NCI-H524 (cell line): ENCODE measurements at places on chromosomes 7 and 10.

- DNase-seq = no peak
Measured at GRCh38 chr7:151687523-151688235, 168.0 kb upstream of the RHEB start.

DNA sequence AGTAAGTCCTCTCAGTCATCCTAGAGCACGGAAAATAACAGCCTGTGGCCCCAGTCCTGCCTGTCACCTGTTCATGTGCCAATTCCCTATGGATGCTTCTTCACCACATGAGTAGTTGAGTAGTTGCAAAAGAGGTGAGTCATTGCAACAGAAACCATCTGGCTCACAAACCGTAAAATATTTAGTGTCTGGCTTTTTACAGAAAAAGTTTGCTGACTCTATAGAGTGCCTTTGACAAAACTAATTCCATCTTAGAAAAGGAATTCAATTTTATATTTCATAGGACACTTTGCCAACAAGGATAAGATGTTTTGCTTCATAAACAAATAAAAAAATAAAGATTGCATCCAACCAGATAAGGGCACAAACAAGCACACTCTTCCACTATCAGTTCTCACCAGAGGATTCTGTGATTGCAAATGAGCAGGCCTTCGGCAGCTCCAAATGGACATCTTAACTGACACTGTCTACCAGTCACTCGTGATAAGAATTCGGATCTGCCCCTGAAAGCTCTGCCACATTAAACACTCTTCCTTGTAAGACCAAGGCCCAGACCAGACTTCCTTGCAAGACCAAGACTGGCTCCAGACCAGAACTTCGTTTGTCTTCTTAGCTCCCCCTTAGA lies 242.7 kb upstream of the SEMA3C start:
- peak; percentile 88 for DNase-seq

DNA sequence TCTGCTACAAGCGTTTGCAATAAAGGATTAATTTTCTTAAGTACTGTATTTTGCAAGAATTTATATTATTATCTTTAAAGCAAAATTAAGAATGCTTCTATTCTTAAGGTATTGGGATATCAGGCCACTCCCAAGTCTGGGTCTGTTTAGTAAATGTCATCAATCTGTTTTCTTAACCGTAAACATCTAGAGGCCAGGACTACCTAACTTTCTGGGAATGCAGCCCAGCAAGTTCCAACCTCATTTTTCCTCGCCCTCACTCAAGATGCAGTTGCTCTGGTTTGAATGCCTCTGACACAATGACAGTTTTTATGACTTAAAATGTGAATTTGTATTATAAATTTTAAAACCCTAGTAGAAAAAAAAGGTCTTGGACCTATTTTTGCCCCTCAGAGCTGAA lies 143.5 kb downstream of the INHBA start:
- DNase-seq = no peak

DNA sequence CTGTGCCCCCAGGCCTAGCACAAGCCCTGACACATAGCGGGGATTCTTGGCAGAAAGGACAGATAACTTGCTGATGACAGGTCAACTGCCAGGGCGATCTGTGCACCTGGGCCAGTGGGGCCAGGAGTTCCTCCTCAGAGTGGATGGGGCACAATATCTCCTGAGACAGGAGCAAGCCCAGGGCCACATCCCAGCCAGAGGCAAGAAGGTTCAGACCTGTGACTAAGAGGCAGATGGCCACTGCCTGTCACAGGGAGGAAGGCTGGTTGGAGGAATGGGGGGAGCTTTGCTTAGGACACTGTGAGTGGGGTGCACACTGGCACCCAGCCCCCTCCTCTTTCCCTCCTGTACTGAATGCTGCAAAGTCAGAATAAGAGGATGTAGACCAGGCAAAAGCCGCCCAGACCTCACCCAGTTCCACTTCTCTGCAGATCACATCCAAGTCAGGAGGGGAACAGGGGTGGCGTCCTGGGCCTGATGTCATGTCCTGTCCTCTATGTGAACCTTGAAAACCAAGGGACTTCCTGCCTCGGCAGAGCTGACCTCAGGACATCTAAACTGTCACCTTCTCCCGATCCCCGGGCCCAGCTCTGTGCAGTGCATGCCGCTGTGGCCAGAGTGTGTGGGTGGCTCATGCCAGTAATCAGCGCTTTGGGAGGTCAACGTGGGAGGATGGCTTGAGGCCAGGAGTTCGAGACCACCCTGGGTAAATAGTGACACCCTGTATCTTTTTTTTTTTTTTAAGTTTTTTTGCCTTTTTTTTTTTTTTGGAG lies 1.3 kb downstream of the GUSB start:
- DNase-seq = no peak

GRCh38 chr7:26201247-26202018 lies at the start of gene CBX3:
Gene CBX3, plus strand, starts transcription at chr7:26201745. Its CDS starts 1,254 bp downstream, at chr7:26202999.
- peak; percentile 95 for DNase-seq

GRCh38 chr7:149880638-149881311 lies 7.0 kb downstream of the ATP6V0E2 start:
- no peak for DNase-seq

DNA sequence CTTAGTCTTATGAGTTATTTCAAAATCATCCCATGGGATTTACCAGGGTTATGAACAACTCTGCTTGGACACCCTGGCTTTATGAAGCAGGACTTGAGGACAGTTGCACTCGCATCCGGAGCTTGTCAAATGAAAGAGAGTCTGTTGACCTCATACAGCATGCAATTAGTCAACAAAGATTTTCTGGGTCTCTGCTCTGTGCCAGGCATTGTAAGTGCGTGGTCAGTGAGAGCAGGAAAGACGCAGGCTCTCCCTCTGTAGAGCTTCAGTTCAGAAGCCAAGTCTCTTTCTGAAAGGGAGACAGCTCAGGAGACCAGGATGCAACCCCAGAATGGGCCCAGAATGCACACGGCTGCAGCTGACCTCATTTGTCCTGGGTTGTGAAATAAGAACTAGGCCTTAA lies 45.5 kb upstream of the DMBT1 start:
- no peak for DNase-seq

GRCh38 chr7:91287371-91288084 lies 23.3 kb downstream of the FZD1 start:
- DNase-seq = no peak

DNA sequence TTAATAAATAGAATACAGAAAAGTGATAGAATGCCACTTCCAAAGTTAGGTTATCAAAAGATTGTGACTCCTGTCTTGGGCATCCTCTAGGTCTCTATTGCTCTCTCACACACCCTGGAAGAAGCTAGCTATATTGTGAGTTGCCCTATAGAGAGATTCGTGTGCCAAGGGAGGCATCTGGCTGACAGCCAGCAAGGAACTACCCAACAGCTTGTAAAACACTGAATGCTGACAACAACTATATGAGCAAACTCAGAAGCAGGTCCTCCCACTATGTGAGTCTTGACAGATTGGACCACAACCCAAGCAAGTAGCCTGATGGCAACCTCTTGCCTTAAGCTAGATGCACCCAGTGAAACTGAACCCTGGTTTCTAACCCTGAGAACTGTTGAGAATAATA lies 55.7 kb upstream of the CDK14 start:
- peak; percentile 7 for DNase-seq

DNA sequence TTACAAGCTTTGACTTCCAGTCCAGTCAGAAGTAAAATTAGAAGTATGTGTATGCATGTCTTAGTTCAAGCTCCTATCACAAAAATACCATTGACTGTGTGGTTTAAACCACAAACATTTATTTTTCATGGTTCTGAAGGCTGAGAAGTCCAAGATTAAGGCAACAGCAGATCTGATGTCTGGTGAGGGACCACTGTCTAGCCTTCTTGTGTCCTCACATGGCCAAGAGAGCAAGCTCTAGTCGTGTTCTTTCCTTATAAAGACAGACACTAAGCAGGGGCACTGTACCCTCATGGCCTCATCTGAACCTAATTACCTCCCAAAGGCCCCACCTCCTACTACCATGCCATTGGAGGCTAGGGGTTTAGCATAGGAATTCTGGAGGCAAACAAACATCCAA lies 41.3 kb upstream of the ARL4A start:
- no peak for DNase-seq

DNA sequence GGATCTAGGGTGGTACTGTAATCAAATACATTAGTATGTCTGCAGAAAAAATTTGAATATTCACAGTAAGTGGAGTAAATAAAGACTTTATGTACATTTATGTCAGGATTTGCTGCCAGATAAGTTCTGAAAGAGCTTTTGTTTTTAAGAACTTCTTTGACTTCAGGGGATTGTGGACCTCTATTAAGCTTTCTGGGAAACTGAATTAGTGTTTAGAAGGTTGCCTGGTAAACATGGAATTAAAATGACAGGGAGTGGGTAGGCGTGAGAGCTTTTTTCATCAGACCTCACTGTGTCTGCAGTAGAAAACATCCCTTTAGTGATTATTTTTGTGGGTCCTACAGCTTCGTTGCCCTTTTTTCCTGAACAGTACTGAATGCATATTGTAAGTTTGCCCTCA lies 15.7 kb downstream of the SDHAF3 start:
- DNase-seq = no peak

DNA sequence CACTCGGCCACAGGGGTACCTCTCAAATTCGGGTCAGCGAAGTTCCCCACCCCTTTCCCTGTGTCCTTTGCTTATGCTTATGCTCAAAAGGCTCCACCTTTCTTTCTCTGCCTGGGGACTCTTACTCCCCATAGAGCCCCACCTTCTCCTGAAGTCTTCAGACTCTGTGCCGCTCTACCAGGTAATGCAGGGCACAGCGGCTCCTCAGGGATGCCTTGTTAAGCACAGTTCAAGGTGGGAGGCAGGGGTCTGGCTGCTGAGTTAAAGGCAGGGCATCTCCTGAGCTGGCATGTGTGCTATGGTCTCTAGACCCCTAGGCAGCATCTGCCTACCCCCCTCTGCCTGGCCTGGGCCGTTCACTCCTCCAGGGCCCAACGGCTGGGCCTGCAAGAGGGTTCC lies 3.0 kb upstream of the CXCL12 start:
- DNase-seq = no peak

- DNase-seq = no peak
Measured at GRCh38 chr7:109898-110556, 82.3 kb upstream of the FAM20C start.

- no peak for DNase-seq
Measured at GRCh38 chr10:30229536-30229935, 119.5 kb downstream of the MTPAP start.

DNA sequence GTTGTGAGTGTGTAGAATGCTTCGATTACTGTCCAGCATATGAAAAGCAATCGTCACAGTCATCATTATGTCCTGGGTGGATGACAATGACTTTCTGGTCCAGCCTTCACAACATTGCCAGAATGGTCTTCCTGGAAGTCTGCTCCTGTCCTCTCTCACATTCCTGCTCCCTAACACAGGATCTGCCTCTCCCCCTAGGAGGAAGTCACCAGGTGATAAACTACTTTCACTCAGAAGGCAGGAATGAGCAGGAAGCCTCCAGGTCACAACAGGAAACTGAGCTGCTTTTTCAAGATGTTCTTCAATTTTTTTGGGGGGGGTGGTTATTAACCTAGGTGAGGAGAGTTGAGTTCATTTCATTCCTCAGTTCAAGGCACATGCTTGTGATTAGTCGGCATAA lies 13.6 kb upstream of the GPNMB start:
- no peak for DNase-seq

- DNase-seq = no peak
Measured at GRCh38 chr7:24555719-24556118, 17.5 kb upstream of the PALS2 start.

DNA sequence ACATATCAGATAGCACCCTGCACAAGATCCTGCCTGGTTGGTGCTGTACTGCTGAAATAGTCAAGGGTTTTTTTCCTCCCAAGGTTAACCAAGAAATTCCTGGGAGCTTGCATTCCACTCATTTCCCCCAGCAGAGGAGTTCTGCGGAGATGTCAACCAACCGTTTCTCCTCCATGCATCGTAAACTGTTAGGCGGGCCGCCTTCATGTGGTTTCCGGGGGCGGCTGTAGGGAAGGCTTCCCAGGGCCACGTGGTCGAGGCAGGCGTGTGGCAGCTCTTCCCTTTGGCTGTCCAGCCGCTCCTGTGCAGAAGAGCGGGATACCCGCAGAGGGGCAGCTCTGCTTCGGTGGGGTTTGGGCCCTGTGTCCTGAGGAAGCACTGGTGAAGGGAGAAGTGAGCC lies 113.7 kb downstream of the RGS10 start:
- DNase-seq = no peak

DNA sequence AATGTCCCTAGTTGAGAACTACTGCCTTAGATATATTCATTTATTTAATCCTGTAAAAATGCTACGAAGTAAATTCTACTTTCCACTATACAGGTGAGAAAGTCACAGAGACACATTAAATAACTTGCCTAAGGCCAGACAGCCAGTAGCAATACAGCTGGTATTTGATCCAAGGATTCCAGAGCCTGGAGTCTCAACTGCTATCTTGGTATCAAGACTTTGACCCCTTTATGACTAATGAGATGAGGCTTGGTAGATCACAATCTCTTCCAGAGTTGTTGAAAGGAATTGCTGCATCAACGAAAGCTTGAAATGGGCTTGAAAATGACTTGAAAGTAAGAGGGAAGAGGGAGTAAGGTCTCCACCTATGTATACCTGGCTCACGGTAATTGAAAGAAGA lies 83.3 kb downstream of the ORC5 start:
- DNase-seq = no peak

GRCh38 chr10:88689366-88689765 lies 16.7 kb upstream of the LIPK start:
- no peak for DNase-seq

DNA sequence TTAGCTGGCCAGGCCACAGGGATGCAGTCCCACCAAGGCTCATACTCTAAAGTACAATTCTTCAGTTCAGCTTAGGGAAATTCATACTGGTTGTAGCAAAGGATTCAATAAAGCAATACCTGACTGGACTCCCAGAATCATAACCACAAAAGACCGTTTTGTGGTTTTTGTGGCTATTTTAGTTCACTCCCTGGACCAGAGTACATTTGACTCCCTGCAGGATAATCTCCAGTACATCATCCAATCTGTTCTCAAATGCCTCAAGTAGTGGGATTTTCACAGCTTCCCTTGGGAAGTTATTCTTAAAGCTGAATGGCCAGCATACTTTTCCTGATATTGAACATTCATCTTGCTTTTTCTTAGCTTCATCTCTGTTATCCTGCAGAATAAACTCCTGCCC lies 29.3 kb upstream of the YAE1 start:
- peak; percentile 71 for DNase-seq

DNA sequence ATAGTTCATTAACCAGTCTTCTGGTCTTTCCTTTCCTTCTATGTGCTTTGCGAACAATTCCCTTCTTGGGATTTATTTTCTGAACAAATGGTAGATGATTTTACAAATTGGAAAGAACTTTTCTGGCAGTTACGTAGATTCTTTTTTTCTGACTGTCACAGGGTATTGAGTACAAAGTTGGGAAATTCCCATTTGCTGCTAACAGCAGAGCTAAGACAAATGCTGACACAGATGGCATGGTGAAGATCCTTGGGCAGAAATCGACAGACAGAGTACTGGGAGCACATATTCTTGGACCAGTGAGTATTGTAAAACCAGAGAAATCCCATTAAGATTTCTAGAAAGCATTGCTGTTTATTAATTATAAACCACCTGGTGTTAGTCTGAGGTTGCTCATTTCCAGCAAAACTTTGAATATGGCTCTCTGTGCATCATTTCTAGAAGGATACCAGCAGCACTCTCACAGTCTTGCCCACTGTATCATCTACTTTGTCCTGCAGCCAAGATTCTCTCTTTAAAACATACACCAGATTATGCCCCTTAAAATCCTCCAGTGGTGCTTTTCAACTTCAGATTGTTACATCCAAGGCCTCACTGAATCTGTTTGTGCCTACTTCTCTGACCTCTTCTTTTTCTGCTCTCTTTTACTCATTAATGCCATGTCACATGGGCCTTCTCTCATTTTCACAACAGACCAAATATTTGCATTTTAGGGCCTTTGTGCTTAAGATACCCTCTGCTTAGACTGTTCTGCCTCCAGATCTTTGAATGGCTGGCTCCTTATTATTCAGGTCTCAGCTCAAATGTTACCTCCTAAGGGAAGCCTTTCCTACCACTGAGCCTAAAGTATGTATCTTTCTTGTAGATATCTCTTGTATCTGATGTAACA lies 27.0 kb downstream of the DLD start:
- no peak for DNase-seq
